GM12878 (cell line): ENCODE measurements at places on chromosomes 13 and 19. TPM values are rescaled to one million over a fixed set of nuclear protein-coding genes. Genes with fewer than 3 reads are reported as not detected.

Gene ZNF577
- total RNA-seq: 4.3 and 6.1 TPM in 2 replicates

Gene DIAPH3
- 17.4 and 17.8 TPM in 2 replicates for total RNA-seq

Gene OPA3
- 18.1 and 22.2 TPM in 2 replicates for total RNA-seq

Gene CYSLTR2
- total RNA-seq: 0.08 TPM in 1 of 2 replicates, not detected in the other

Gene ABHD8
- 10.0 and 13.1 TPM in 2 replicates for total RNA-seq

Gene TFPT
- 31.4 and 34.5 TPM in 2 replicates for total RNA-seq

Gene TRAPPC5
- total RNA-seq: 168 and 181 TPM in 2 replicates

Gene FFAR3
- total RNA-seq: 0.18 TPM in 1 of 2 replicates, not detected in the other

Gene ZSWIM4
- 11.1 and 12.2 TPM in 2 replicates for total RNA-seq

Gene ZNF665
- total RNA-seq: 1.3 and 1.4 TPM in 2 replicates

Gene ATP4A
- total RNA-seq: 0.16 and 0.18 TPM in 2 replicates

Gene IZUMO2
- not detected in 2 replicates for total RNA-seq

Gene IGSF23
- total RNA-seq: not detected in 2 replicates
